ENCODE measurements at places on chromosomes 11 and 22.
A peak's percentile ranks its signal among the peaks of the same experiment; 100 is the strongest.

- DNase-seq = no peak
These were observed 104.4 kb downstream of the ZBTB16 start for GRCh38 chr11:114163830-114164401.

GRCh38 chr11:33321422-33321821, 64.2 kb downstream of the HIPK3 start:
- DNase-seq = no peak

DNA sequence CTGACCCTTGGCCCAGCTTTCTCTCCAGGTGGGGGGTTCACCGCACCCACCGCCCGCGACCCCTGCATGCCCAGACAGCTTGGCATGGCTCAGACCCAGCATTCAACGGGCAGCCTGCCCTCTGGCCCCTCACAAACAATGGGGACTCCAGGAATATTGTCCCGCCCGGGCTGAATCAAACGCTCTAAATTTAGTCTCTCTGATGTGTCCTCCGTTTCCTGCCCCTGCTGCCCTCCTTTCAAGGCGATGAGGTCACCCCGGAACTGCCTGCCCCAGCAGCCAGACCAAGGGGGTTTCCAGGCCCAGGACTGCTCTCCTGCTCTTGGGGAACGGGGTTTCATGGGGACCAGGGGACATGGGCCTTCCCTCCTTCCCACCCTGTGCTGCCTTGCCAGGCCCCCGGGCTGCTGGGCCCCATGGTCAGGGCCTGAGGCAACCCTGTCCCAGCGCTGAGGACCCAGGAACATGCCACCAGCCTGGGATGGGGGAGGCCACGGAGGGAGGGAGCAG, 10.1 kb upstream of the PDGFB start:
- DNase-seq = peak; percentile 39

- no peak for DNase-seq
These were observed 266.7 kb downstream of the FAM76B start for GRCh38 chr11:95522874-95523273.

DNA sequence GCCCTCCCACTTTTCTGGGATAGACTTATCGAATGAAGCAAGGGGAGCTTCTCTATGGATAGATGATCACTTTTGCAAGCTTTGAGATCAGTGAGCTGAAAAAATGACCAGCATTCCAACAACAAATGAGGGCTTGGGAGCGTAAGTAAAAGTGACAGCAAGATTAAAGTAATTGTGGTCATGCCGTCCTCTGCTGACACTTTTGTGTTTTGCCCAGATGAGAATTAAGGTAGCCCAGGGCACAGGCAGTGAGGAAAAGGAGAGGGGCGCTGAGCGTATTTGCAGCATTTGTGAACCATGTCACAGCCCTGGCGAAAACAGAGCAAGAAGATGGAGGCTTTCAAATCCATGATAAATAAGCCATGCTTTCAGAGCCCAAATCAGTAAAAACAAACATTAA, 24.6 kb upstream of the TMA7B start:
- no peak for DNase-seq

GRCh38 chr11:37657645-37658044, 1059.6 kb upstream of the RAG2 start:
- DNase-seq = no peak

GRCh38 chr11:128502726-128503125, 84.6 kb downstream of the ETS1 start:
- no peak for DNase-seq

GRCh38 chr11:43992834-43993637, 50.6 kb downstream of the C11orf96 start:
- DNase-seq = no peak

DNA sequence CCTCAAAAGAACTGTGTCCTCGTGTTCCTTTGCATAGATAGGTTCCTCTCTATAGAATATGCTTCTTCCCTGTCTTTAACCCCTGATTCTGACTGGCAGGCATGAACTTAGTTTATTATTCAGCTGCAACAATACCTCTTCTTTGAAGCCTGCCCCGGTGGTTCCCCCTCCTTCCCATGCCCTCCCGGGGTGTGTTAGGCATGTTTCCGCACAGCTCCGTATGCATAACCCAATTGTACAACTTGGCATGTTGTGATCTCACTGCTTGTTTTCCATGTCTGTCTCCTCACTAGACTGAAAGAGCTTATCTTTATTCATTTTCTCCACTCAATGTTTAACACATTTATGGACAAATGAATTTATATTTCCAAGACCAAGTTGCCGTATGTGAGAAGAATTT, 72.6 kb downstream of the DEPDC5 start:
- DNase-seq = no peak

- no peak for DNase-seq
These were observed 60.9 kb downstream of the PKNOX2 start for GRCh38 chr11:125225401-125225800.

DNA sequence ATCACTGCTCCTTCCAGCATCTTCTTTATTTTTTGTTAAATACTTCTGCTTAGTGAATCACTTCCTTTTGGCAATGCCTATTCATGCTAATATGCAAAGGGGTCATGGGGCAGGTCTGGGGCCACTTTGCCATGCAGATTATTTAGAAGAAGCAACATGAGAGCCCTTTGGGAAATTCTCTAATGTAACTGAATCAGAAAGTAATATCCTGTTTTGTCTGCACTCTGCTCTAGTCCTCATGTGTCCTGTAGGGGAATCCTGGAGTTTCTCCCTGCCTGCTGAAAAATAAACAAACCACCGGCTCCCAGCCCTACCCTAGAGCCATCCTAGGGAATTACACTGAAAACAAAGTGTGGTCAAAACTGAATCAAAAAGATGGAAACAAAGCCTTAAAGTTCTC, 176.5 kb upstream of the POU2AF2 start:
- no peak for DNase-seq

DNA sequence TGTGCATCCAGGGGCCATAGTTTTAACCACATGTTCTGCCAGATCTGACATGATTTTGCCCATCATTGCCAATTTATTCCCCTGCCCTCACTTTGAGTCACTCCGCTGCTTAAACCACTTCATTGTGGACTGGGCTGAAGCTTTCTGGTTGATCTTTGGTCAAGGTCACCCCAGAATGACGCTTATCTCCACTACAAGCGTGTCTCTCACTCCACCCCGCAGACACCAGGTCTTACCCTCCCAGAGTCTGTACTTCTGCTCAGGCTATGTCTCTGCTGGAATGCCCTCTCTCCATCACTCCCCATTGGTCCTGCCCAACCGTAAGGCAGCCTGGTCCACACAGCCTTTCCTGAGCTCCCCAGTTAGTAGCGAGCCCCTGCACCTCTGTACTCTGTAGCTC, 170.5 kb upstream of the SYT13 start:
- DNase-seq = no peak

DNA sequence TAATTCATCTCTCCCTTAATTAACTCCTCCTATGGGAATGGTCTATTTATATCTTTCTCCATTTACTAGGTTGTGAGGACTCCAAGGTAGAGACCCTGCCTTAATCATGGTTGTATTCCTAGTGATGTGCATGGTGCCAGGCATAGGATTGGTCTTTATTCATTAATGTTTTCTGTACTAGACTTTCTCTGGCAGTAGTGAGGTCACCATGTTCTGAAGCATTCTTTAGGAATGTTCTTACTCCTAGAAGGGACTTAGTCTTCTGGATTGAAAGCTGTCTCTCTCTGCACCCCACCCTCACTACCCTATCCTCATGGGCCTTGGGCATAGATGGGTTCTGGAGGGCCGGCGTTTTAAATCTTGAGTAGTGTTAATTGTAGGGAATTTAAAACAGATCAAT, 10.6 kb upstream of the INSC start:
- DNase-seq = no peak

GRCh38 chr22:28822930-28823551, 22.7 kb upstream of the XBP1 start:
- peak; percentile 37 for DNase-seq

DNA sequence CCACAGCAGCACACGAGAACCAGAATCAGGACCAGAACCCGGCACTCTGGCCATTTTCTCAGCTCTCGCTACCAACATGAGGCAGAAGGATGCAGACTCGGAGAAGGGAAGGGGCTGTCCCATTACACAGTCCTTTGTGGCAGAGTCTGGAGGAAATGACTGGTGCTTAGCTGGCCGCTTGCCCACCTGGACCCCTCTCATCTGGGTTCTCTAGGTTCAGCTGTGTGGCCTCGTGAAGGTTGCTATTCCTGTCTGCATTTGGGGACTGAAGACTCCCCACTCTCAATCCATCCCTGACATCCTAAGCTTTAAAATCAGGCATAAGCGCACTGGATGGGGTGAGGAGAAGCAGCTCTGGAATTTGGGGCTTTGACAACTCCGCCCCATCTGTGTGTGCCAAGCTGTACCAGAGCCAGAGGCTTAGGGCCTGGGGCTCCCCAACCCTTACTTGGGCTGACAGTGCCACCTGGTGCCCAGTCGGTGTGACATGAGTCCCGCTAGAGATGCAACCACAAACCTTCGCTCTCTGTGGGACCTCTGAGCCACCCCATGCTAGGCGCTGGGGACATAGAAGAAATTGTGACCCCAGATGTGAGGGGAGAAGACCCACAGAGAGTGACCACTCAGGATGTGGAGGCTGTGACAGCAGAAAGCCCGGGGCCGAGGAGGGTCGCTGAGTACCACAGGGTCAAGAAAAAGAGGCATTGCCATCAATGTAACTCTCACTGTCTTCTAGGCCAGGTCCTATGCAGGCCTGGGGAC, 35.8 kb upstream of the FCHSD2 start:
- peak; percentile 83 for DNase-seq
